Activated CD4-positive, alpha-beta T cell treated with anti-CD3 and anti-CD28 coated beads, Interleukin-2, amount 10 ng/mL, durations not matched to agents 24 days and 14 days (primary cell): ENCODE measurements at places on chromosomes 3 and 15. TPM values are rescaled to one million over a fixed set of nuclear protein-coding genes. Genes with fewer than 3 reads are reported as not detected.

- no peak for DNase-seq
- no peaks in the 10 kb centered on the region for H3K4me1 ChIP-seq
- no peak overlapping the region for H3K4me3 ChIP-seq
- H3K27me3 ChIP-seq, result peaks cover 16% of the 10 kb centered on the region
Measured at GRCh38 chr3:126578702-126579101, 20.0 kb upstream of the C3orf22 start.

DNA sequence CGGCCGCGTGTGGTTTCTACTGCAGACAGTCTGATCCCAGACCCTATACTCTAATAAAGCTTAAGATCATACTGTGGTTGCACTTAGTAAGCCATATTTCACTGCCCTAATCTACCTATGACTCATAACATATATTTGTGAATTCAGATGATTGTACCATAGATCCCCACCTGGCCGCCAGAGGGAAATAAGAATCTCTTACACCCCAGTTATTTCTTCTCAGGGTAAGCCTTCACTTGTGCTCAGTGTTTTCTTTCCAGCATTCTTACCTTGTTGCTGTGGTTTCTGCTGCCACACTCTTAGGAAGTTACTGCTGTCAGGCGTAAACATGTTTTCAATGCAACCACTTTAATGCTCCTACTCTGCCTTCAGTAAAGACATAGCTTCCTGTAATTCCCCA lies 105.9 kb downstream of the B3GALNT1 start:
- no peak overlapping the region for H3K4me3 ChIP-seq
- no peaks in the 10 kb centered on the region for H3K36me3 ChIP-seq
- H3K4me1 ChIP-seq, result peaks cover 4% of the 10 kb centered on the region
- H3K27me3 ChIP-seq, result peaks cover 3% of the 10 kb centered on the region

- DNase-seq, result no peak
- H3K27me3 ChIP-seq, result no peaks in the 10 kb centered on the region
- H3K27ac ChIP-seq, result peak overlapping the region; percentile 46
- peak overlapping the region; percentile 97 for H3K4me3 ChIP-seq
- peaks cover 48% of the 10 kb centered on the region for H3K4me1 ChIP-seq
Measured at GRCh38 chr15:48880070-48880634, 2.2 kb downstream of the EID1 start.

DNA sequence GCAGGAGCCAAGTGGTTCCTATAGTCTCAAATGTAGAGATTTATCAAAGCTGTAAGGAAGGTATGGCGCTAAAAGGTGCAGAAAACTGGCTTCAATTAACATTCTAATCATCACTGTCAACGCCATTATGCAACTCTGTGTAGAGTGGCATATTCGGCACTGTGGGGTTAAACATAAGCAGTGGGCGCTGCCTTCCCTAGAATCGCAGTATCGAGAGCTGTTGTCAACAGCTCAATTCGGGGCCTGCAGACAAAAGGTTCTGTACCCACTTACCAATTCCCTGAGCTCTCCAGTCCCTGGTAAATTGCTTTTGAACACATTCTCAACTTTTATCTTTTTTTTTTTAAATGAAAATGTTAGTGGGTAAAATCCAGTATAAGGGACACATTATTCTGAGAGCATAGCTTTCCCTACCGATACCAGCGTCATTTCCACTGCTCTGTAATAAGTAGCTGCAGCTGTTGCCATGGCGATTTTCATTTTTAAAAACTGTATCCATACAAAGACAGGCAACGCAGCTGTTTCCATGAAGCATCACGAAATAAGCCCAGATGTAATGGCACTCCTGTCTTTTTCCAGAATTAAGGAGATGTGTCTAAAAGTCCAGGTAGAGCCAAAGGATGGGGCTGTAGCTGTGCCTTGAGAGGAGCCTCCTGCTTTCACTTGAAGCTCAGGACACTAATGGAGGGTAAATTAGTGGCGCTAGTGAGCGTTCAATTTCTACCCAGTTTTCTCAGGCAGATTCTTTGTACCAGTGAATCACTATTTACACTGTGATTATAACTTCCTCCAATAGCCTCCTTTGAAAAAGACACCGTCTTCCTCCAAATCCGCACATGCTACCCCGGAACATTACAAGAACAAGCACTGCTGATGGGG lies 250.3 kb downstream of the SLC9A9 start:
- H3K4me1 ChIP-seq, result no peaks in the 10 kb centered on the region
- H3K4me3 ChIP-seq, result no peak overlapping the region
- H3K27me3 ChIP-seq, result no peaks in the 10 kb centered on the region

- H3K27ac ChIP-seq, result no peak overlapping the region
- no peak overlapping the region for H3K4me3 ChIP-seq
- peaks cover 2% of the 10 kb centered on the region for H3K4me1 ChIP-seq
Measured at GRCh38 chr15:63063164-63063756, 20.7 kb downstream of the TPM1 start.

Gene NEK10
- total RNA-seq, result 0.26 and 0.28 TPM in 2 replicates

Gene LMAN1L
- 0.33 and 0.36 TPM in 2 replicates for total RNA-seq
